Germinal center (tissue), 1 donor: ENCODE measurements at places on chromosomes 12 and 14.

- no peak for DNase-seq
These were observed 18.0 kb upstream of the C2CD5 start for GRCh38 chr12:22562036-22563028.

DNA sequence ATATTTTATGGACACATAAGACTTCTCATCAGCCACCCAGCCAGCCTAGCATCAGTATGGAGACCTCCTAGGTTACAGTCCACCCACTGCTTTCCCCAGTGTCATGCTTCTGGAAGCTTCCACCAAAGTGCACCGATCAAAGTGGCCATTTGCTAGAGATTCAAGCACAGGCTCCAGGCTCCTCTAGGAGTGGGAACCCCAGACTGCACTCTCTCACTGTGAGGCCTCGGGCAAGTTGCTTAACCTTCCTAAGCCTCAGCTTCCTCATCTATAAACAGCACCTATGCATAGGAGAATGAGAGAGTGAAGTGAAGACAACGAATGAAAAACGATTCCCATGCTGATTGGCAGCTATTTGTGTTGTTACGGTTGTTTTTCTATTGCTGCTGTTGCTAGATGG lies 94.4 kb downstream of the DICER1 start:
- DNase-seq, result no peak

GRCh38 chr14:91420686-91421085 lies 3.1 kb upstream of the CCDC88C start:
- DNase-seq, result no peak

GRCh38 chr14:98742001-98742400 lies 530.0 kb downstream of the BCL11B start:
- DNase-seq, result no peak

- no peak for DNase-seq
These were observed 1083.8 kb downstream of the FLRT2 start for GRCh38 chr14:86613786-86614185.

- DNase-seq, result no peak
These were observed 7.7 kb upstream of the IFNG-AS1 start for GRCh38 chr12:67981287-67982162.

DNA sequence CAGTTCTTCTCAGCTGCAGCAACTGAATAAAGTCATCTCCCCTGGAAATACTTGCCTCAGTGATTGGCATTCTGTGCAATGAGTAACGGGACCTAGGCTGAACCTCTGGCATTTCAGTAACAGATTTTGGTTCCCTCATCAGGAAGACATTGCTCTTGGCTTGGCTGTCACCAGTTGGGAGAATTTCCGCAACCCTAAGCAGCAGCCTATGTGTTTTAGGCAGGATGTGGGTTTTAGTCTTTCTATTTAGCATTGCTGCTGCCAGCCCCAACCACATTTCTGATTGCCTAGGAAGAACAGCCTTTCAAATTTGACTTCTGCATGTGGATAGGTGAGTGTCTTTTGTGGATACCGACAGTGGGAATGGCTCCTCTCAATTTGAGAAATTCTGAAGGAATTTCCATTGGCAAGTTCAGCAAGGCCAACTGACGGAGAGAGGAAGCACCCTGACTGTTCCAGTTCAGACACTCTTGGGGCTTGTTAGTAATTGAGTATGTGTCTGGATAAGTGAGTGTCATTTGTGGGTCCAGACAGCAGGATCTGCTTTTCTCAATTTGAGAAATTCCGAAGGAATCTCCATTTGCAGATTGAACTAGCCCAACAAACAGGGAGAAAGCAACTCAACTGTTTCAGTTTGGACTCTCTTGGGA lies 19.0 kb upstream of the CLEC2A start:
- DNase-seq, result no peak

DNA sequence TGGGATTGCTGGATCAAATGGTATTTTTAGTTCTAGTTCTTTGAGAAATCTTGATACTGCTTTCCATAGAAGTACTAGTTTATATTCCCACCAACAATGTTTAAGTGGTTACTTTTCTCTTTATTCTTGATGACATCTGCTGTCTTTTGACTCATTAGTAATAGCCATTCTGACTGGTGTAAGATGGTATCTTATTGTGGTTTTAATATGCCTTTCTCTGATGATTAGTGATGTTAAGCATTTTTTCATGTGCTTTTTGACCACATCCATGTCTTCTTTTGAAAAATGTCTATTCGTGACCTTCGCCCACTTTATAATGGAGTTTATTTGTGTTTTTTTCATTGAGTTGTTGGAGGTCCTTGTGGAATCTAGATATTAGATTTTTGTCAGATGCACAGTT lies 865.7 kb downstream of the SLC6A15 start:
- no peak for DNase-seq

GRCh38 chr12:121781484-121781997 lies 11.9 kb downstream of the RHOF start:
- peak; percentile 52 for DNase-seq

DNA sequence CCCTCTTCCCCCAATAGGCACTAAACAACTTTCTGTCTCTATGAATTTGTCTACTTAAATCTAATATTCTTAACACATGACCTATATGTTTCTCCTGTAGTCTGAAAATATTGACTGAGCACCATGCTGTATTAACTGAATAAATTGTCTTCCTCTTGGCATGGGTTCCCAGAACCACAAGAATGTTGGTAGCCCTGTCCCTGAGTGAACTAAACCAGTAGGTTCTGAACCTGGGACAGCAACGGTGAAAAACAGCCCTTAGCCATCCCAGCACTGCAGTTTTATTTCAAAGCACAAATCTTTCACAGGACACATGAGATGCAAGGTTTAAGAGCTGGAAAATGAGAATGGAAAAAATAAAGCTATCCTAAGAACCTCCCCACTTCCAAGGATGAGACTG lies 20.4 kb upstream of the HSP90B1 start:
- no peak for DNase-seq

DNA sequence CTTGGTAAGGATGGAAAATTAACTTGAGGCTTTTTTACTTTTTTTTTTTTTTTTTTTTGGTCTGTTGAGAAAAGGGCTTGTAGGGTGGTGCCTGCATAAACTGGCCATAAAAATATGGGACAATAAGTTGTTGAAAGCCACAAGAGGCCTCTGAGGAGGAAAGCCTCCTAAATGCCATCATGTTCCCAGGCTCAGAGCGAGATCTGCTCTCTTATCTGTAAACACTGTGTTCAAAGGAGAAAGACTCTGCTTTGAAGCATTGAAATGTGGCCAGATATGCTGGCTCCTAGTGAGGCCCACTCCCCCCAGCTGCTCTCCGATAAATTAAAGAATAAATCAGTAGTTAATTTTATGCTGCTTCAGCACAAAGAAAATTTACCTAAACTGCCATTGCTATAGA lies 504.9 kb downstream of the DIO2 start:
- DNase-seq, result no peak

- no peak for DNase-seq
These were observed 21.5 kb downstream of the FZD10 start for GRCh38 chr12:130183585-130184370.

GRCh38 chr14:95360828-95361227 lies 41.1 kb upstream of the CLMN start:
- no peak for DNase-seq

GRCh38 chr12:51246254-51246853 lies 7.7 kb downstream of the DAZAP2 start:
- no peak for DNase-seq

GRCh38 chr12:47504775-47505446 lies 200.9 kb downstream of the RPAP3 start:
- no peak for DNase-seq

DNA sequence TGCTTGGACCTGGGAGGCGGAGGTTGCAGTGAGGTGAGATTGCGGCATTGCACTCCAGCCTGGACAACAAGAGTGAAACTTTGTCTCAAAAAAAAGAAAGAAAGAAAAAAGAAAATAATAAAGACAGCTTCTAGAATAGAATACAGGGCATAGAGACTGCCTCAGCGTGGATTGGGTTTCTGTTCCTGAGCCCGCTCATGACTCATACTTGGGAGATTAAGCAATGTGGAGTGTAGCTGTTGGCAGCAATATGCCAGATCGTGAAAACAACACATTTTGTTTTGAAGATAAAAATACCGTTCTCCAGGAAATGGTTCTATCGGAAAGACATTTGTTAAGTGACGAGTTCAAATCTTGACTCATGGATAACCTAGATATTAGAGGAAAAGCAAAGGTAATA lies 67.2 kb downstream of the GLT1D1 start:
- DNase-seq, result no peak

- DNase-seq, result no peak
These were observed 409.6 kb downstream of the MED13L start for GRCh38 chr12:115867854-115868253.

- DNase-seq, result no peak
These were observed 26.6 kb downstream of the DDX24 start for GRCh38 chr14:94054401-94054800.

DNA sequence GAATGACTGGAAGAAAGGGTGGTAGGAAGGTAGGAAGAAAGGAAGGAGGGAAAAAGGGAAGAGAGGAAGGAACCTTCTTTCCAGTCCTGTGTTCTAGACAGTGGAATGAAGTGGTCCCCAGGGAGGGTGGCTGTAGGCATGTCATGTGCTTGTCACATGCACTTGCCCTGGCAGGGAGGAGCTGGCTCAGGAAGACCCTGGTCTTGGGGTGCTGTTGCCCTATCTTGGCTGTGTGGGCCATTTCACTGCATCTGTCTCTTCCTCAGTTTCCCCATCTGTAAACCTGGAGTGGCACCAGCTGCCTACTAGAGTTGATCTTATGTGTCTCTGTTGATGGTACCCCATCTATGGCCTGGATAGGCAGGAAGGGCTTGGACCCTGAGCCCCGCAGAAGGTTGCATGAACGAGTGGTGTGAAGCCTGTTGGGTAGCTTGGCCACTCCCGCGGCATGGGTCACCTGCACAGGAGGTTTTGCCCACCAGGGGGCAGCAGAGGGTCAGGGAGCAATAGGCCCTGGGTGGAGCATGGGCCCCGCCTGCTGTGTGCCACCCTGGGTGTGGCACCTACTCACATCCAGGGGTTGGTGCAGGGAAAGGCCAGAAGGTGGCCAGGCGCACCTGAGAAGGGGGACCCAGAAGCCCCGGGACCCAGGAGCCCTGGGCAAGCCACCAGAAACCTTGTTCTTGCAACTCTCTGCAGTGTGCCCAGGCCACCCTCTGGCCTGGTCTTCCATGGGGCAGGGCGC lies 25.1 kb downstream of the MEG3 start:
- peak; percentile 71 for DNase-seq

- DNase-seq, result no peak
These were observed 18.7 kb upstream of the POP5 start for GRCh38 chr12:120599672-120600552.

GRCh38 chr14:68203871-68204270 lies 384.3 kb downstream of the RAD51B start:
- DNase-seq, result no peak

GRCh38 chr12:115023279-115024265 lies 339.6 kb upstream of the TBX3 start:
- DNase-seq, result no peak

- no peak for DNase-seq
These were observed 54.9 kb downstream of the CPNE8 start for GRCh38 chr12:38850461-38850860.

DNA sequence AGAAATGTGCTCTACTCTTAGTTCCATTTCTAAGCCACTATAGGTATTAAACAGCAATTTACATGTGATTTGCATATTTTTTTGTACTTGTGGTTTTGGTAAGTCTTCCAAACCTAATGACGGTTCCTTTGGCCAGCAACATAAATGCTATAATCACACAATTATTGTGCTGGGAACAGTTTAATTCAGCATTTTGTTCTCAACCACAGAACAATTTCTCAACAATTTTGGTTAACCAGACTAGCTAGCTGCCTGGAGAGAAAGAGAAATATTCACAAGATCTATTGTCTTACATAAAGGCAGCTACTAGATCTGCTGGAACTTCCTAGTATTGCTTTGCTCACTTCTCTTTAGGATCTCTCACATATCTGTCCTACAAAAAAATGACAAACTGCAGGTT lies 265.3 kb downstream of the SOX5 start:
- no peak for DNase-seq

- DNase-seq, result peak; percentile 34
These were observed 1.1 kb downstream of the TAOK3 start for GRCh38 chr12:118371321-118372282.

GRCh38 chr14:34710744-34711143 lies 3.6 kb downstream of the CFL2 start:
- DNase-seq, result no peak

DNA sequence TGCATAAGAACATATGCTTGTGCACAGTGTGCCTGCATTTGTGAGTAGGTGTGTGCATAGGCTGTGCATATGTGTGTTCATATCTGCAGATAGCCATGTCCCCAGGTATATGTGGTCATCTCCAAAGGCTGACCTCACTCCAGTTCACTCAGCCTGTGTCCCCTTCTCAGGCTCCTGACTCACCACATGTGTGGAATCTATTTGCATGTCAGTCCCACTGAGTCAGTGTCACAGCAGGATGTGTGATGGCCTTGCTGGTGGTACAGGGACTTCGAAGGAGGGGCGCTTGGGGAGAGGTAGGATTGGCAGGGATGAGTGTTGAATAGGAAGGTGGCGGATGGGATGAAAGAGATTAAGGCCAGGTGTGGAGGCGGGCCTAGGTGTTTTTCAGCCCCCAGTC lies 35.5 kb downstream of the KRT80 start:
- DNase-seq, result no peak

DNA sequence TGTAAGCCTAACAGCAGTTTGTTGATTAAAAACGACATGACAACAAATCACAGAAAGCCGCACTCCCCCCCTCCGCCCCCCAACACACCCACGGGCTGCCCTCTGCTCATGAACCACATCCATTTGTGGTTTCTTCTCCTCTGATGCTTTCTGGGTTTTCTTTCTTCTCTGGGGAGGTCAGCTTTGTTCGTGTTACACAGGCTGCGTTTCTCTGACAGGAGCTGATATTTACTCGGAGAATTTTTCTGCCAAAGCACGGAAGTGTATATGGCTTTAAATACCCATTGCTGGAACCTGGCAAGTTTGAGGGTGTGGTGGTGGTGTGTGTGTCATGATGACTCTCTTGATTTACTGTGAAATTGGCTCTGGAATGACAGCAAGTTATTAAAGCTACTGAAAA lies 883.7 kb upstream of the TMEM132C start:
- DNase-seq, result no peak

DNA sequence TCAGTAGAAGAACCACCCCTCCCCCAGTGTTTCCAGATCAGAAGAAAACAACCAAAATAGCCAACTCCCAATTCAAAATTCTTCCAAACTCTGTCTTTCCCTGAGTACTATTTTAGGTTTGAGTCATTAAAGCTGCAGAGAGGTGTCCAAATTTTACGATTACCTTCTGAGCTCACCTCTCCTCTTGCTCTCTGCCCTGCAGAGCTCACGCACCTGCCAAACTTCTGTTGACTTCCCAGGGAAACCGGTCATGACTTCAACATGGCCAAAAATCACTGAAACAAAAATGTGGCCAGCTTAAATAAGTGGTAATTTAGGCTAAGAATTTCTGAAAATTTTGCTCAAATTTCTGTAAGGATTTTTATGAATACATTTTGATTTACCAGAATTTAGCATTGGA lies 70.9 kb upstream of the OTX2 start:
- DNase-seq, result no peak

DNA sequence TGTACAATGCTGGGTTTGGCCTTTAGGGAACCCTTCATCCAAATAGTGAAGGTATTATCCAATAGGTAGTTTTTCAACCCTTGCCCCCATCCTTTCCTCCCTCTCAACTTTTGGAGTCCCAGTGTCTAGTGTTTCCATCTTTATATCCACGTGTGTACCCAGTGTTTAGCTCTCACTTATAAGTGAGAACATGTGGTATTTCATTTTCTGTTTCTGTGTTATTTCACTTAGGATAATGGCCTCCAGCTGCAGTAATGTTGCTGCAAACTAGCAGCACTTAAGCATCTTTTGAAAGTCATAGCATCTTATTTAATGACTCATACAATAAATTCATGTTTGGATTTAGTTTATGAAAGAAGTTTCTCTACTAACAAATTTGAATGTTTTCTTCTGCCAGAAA lies 442.5 kb downstream of the NELL2 start:
- DNase-seq, result no peak
